ENCODE measurements at places on chromosomes 13 and 19.

GRCh38 chr19:55259540-55260210 lies 858 bp upstream of the PPP6R1 start:
- no peak for DNase-seq

DNA sequence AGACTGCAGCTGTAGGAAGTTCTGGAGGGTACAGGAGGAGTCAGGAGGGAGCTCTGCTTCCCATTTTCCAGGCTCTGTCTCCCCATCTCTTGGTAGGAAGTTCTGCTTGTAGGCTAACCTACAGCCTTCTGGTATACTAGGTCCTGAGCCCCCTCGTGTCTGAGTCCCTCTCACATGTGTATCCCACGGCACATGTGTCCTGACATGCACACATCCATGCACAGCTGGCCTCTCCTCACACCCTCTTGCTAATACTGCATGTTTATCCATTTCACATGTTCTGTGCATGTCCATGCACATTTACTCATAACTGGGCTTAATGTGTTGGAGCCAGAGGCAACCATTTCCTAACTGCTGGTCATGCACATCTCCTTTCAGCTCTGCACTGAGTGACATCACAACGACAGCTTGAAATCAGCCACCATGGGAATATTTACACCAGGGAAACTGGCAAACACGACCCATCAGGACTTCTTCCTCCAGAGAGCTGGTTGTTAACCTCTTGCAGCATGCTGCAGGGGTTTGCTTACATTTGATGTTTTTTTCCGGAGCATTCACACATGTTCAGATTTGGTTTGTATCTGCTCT lies 3.0 kb downstream of the CD209 start:
- no peak for DNase-seq

- no peak for DNase-seq
Observed at GRCh38 chr19:15936173-15936572, 1.8 kb upstream of the CYP4F11 start.

- no peak for DNase-seq
Observed at GRCh38 chr19:2494084-2494446, 18.1 kb downstream of the GADD45B start.

GRCh38 chr19:39631626-39632025 lies 24.1 kb upstream of the LGALS16 start:
- no peak for DNase-seq

GRCh38 chr19:10784257-10784656 lies 51.8 kb downstream of the TMED1 start:
- DNase-seq = no peak

DNA sequence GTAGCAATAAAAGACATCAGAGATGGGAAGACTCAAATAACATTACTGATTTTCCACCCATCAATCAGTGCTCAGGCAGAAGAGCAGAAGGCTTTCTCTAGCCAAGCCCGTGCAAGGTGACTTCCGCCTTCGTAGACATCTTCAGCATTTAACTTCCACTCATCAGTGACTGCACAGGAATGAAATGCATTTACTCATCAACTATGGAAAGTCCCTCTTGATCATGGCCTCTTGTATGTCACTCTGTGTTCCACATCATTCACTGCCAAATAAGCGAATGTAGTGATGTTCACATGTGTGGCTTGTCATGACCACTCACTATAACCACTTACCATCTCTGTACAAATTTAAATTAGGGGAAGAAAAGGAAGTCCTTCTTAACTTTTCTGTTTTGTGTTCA lies 49.4 kb downstream of the SACS start:
- no peak for DNase-seq

GRCh38 chr19:35294328-35294727 lies 2.4 kb downstream of the MAG start:
- no peak for DNase-seq

DNA sequence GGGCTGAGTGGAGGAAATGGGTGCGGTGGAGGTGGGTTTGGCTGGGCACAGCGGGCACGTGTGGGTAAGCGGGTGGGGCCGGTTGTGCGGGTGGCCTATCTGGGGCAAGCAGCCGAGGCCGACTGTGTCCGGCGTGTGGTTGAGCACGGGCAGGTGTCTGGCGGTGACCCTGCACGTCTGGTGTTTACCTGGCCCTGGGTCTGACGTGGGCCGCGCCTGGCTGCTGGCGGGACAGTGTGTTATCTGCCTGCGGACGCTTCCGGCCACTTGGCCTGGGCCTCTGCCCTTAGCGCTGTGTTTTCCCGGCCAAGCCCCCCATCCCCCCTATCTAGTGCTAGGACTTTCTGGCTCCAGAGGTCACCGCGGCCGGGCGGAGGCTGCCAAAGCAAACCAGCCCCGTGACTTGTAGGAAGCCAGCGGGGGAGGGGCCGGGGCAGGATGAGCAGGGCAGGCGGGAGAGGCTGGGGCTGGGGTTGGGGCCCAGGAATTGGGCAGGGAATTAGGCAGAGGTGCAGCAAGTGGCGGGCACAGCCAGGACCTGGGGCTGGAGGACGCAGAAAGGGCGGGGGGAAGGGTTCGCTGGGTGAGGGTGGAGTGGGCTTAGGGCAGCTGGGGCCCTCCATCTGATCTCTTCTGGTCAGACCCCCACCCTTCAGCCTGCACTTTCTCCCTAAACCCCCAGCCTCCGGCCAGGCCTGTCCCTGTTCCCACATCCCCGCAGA lies 534 bp upstream of the HPN start:
- DNase-seq = no peak

- DNase-seq = no peak
Observed at GRCh38 chr19:17205237-17206140, 9.7 kb upstream of the USE1 start.

GRCh38 chr19:19191768-19192077 lies 229 bp downstream of the BORCS8 start:
- DNase-seq = no peak

GRCh38 chr19:5547881-5548280 lies 19.9 kb downstream of the TINCR start:
- DNase-seq = peak; percentile 48

DNA sequence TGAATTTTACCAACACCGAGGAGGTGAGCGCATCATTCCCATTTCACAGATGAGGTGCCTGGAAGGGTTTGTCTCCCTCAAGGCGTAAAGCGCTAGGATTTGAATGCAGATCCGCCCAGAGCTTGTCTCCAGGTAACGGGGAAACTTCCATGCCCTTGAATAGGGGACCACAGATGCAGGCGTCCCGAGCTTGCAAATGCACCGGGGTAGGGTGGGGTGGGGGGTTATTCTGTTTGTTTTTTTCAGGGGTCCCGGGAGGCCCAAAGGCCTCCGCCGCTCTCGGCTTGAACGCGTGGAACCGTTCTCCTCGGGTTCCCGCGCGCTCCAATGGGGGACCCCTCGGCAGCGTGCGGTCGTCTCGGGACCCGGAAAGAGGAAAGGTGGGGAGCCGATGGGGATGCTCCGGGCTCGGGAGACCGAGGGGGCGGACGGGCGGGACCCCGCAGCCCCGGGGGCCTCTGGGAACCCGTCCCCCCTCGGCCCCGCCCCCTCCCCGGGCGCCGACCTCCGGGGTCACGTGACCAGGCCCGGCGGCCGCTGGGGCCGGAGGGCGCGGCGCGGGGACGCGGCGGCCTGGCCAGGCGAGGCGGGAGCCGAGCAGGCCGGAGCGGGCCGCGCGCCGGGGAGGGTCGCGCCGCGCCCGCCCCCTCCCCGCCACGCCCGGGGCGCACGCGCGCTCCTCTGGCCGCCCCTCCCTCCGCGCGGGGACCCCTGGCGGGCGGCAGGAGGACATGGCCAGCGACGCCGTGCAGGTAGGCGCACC lies at the start of gene PKN1:
Gene PKN1, plus strand, starts transcription at position 516 of the 763 bp plus-strand sequence. Its CDS starts 216 bp downstream, at position 732.
- DNase-seq = peak; percentile 34

- DNase-seq = peak; percentile 16
Observed at GRCh38 chr19:14089412-14089661, 1.2 kb downstream of the SAMD1 start.

GRCh38 chr19:48997972-48998371 lies 4.3 kb downstream of the RUVBL2 start:
- DNase-seq = peak; percentile 14

GRCh38 chr19:17659996-17660395 lies 28.2 kb downstream of the UNC13A start:
- no peak for DNase-seq

GRCh38 chr13:61202042-61202441 lies 213.6 kb downstream of the PCDH20 start:
- DNase-seq = no peak

- no peak for DNase-seq
Observed at GRCh38 chr13:108889324-108889984, 260.0 kb downstream of the MYO16 start.

DNA sequence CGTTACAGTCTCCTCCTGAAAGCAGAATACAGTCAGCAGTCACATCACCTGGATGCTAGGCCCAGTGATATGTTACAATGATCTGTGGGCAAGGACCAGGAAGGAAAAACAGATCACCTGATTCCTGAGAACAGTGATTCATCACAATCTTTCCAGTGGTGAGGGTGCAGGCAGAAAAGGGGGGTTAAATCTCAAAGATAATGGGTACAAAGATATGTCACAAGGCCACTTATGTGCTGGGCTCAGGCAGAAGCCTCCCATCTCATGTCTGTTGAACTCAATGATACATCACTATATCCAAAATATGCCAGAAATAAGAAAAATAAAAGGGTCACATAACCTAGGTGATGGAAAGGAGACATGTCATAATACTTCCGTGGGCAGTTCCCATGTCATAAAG lies 10.8 kb upstream of the ZNF91 start:
- DNase-seq = no peak

DNA sequence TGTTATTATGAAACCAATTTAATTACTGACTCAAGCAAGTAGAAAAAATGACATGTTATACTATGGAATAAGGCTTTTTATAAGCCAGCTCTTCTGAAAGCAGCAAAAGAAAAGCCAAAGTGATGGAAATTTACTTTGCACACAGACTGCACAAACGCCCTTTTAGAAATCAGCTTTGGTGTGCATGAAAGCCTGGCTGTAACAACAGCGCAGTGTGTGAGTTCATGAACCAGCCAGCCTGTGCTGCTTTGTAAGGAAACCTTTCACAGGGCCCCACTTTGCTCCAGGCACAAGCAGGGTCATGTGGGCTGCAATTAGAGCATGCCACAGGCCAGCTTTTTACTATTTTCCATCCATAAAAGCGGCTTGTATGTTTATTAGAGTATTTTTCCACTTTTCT lies 13.6 kb upstream of the IFT88 start:
- no peak for DNase-seq

- no peak for DNase-seq
Observed at GRCh38 chr13:49517461-49517860, 21.7 kb downstream of the PHF11 start.

DNA sequence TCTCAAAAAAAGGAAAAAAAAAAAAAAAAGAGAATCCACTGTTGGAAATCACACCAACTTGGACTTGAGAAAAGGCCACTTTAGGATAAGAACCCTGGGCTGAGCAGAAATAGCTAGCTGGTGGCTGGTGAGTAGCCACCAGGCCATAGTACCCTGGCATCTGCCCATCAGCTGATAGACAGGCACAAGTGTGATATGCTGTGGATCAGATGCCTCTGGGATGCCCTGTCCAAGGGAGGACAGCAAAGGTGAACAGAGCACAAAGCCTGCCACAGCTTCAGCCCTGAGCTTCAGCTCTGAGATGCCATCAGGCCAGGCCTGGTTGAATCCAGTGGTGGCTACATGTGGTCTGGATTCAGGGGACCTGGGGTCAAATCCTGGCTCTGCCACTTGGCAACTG lies 8.7 kb downstream of the SIRT2 start:
- no peak for DNase-seq

GRCh38 chr13:84896128-84896527 lies 903.1 kb downstream of the SLITRK6 start:
- DNase-seq = peak; percentile 29
